HEK293T (cell line): ENCODE measurements at places on chromosomes 6 and 20.

- DNase-seq: no peak
Observed at GRCh38 chr6:159997498-159998101, 28.7 kb downstream of the IGF2R start.

DNA sequence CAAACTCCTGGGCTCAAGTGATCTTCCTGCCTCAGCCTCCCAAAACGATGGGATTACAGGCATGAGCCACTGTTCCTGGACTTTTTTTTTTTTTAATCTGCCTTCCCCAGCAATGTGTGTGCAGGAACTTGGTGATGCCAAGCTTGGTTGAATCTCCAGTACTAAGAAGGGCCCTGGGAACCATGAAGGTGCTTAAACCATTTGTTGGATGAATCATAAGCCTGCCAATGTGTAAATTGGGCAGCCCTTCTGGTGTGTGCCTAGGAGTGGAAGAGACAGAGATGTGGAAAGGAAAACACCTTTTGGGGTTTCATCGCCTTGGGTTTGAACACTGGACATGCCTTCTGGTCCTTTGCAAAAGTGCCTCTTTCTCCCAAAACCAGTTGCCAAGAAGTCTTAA lies 7.1 kb upstream of the SPO11 start:
- DNase-seq: no peak

DNA sequence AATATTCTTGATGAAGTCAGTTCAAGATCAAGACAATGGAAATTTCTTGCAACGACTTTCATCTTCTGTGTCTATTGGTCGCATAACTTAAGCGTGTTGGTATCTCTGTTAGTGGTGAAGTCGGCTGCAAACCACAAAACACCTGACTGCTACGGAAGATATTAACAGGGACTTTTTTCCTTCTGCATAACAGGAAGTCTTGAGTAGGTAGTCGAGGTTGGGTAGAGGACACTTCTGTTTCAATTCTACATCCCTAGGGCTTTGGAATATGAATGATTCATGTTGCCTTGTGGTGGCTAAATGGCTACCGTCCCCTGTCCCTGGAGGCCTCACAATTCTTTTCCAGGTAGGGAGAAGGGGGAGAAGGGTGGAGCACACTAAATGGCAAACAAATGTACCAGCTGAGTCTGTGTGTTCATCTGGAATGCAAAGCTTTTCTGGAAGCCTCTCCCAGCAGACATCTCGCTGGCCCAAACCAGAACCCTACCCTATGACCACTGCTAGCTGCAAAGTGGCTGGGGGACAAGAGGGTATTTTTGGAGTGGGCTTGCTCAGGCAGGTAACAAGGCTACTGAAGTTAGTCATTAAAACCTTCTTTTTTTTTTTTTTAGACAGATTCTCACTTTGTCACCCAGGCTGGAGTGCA lies 34.6 kb upstream of the NKX2-2 start:
- no peak for DNase-seq

- DNase-seq: no peak
Observed at GRCh38 chr6:128676456-128676855, 156.1 kb upstream of the PTPRK start.

DNA sequence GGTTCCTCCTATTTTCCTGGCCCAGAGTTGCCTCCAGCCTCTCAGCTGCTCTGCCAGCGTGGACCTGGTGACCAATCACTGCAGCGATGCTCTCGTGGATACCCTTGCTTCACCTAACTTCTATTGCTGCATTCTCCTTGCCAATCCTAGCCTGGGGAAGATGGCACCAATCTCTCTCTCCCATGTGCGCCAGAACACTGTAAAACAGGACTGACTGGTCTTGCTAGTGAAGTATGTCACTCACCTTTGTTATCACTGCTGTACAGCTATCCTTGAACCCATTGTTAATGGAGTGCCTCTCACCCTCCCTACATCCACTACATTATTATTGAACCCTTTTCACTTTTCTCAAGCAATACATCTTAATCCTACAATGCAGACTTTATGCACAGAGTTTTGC lies 80.1 kb downstream of the LYRM4 start:
- DNase-seq: no peak

DNA sequence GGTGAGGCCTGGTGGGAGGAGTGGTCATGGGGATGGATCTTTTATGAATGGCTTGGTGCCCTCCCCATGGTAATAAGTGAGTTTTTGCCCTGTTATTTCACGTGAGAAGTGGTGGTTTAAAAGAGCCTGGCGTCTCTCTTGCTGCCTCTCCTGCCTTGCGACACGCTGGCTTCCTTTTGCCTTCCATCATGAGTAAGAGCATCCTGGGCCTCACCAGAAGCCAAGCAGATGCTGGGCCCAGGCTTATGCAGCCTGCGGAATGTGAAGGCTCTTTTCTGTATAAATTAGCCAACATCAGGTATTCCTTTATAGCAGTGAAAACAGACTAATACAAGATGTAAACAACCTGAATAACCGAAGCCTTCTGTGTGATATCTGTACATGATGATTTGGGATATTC lies 27.6 kb downstream of the VTA1 start:
- no peak for DNase-seq

- no peak for DNase-seq
Observed at GRCh38 chr20:62765021-62765420, 31.3 kb upstream of the MRGBP start.
